ENCODE measurements at places on chromosomes 4 and X.

DNA sequence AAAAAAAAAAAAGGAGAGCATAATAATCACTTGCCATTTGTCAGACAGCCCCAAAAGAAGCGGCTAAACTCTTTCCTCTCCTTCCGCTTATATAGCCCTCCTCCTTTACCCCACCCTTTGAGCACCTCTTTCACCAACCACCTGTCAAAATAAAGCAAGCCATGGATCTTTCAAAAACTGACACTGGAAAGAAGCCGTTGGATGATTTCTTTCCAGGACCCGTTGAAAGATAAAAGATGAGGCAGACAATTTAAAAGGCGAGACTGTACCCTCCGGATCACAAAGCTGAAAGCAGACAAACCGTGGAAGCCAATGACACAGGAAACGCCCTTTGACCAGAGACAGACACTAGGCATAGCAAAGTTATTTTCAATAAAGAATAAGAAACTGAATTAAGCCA lies 22.6 kb downstream of the GPC4 start:
- DNase-seq, result no peak

- no peak for DNase-seq
Observed at GRCh38 chr4:175253184-175253902, 335.2 kb downstream of the ADAM29 start.

GRCh38 chr4:139163806-139164206 lies 13.2 kb downstream of the ELF2 start:
- DNase-seq, result no peak

GRCh38 chr4:39044956-39045826 lies 13.0 kb upstream of the TMEM156 start:
- no peak for DNase-seq

DNA sequence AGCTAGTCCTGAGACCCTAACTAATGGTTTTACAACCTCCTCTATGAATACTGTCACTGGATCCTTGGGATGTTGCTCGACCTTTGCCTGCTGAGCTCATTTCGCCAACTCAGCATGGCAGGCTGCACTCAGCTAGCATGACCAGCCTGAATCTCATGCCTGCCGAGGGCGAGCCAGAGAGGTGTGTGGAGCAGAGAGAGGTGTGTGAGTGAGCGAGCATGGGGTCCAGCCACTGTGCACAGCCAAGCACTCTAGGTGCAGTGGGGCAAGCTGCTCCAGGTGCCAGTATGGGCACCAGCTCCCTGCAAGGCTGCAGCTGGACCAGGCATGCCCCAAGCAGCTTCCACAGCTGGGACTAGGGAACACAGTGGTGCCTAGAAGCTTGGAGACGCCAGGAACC lies 410.9 kb downstream of the PCDH10 start:
- DNase-seq, result no peak

DNA sequence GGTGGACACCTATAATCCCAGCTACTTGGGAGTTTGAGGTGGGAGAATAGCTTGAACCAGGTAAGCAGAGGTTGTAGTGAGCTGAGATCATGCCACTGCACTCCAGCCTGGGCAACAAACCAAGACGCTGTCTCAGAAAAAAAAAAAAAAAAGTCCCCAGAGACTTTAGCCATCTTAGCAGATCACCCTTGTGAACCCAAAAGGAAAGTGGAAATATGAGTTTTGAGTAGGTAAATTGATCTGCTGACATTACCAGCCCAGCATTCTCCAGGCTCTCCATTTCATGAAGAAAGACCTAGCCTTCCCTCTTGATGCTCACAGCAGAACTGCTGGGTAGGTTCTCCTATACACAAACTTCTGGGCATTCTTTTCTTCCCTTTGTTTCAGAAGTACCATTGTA lies 24.5 kb upstream of the HNRNPD start:
- no peak for DNase-seq

- DNase-seq, result no peak
Observed at GRCh38 chr4:98232202-98232601, 29.0 kb upstream of the RAP1GDS1 start.

DNA sequence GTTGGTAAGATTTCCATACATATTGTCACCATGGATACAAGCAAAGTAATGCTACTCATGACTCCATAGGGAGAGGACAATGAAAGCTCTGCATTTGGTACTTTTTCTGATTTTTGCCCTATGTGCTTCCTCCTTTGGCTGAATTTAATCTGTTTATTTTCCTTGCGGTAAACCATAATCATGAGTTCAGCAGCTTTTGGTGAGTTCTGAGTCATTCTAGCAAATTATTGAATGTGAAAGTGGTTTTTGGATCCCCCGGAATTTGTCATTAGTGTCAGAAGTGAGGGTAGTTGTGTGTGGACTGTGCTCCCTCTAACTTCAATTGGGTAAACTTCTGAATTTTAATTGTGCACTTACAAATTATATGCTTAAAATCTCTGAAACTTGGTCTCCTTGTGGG lies 170.3 kb downstream of the MOSPD2 start:
- DNase-seq, result no peak

DNA sequence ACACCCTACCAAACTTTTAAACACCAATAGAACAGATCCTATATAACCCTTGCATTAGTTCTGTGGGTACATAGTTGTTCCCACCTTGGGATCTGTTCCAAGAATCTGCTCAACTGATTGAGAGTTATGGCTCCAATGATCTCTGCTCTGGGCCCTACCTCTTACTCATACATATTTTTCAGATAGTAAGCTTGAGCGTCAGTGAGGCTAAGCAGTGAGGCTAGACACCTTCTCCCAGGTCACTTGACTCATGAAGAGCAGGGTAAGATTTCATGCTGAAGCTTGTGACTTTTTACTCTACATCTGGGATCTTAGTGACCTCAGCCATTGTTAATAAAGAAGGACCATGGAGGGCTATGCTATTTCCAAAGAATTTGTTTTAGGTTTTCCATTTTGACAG lies 23.1 kb upstream of the TNIP3 start:
- no peak for DNase-seq

- no peak for DNase-seq
Observed at GRCh38 chr4:167939863-167940616, 152.3 kb upstream of the ANXA10 start.

- no peak for DNase-seq
Observed at GRCh38 chr4:120071192-120071795, 4.6 kb upstream of the MAD2L1 start.

- DNase-seq, result no peak
Observed at GRCh38 chrX:1134976-1135375, 77.5 kb downstream of the CRLF2 start.

DNA sequence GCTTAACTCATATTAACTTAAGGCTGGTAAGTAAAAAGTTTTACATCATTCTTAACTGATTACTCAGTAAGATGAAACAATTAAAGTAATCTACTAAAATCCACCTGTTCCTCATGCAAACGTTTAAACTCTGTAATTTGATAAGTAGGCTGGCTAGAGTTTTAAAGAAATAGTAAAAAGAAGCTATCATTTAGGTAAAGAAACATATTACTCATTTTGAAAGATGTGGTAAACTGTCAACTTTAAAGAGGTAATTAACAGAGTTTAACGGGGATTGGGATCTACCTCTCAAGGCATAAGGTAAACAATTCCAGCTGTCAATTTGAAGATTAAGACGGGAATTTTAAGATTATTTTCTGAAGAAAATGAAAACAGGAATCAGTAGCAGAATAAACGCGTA lies 9.8 kb downstream of the GNPDA2 start:
- no peak for DNase-seq

DNA sequence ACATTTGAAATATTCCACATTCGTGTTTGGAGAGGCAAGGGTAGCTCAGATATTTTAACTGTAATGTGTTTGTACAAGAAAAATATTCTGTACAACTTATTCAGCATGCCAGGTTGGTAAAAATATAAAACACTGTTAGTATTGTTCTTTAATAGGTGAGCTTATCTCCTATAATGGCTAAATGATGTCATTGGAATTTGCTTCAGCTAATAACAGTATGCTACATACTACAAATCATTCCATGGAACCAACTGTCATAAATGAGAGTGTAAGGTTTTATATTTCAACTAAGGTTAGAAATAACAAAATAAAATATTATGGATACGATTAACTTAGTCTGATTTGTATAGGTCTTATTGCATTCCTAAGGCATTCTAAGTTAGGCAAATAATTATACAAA lies 206.6 kb downstream of the ADGRL3 start:
- no peak for DNase-seq

GRCh38 chr4:80140194-80140593 lies 57.1 kb upstream of the PRDM8 start:
- DNase-seq, result no peak

- no peak for DNase-seq
Observed at GRCh38 chrX:675955-676295, 45.3 kb downstream of the SHOX start.

DNA sequence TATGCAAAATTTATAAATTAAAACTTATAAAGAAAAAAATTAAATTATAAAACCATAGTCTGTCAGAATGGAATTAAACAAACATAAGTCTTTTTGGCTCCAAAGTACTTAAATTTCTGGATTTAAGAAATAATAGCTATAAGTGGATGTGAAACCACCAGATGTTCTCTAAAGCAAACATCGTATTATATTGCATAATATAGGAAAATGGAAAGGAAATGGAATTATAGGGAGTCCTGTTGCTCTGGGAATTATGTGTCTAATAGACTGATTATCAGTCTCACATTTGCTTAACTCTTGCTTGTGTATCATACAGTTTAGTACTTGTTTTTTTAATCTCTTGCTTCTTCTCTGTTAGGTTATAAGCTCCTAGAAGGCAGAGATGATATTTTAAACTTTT lies 819.2 kb downstream of the RAPGEF2 start:
- no peak for DNase-seq

DNA sequence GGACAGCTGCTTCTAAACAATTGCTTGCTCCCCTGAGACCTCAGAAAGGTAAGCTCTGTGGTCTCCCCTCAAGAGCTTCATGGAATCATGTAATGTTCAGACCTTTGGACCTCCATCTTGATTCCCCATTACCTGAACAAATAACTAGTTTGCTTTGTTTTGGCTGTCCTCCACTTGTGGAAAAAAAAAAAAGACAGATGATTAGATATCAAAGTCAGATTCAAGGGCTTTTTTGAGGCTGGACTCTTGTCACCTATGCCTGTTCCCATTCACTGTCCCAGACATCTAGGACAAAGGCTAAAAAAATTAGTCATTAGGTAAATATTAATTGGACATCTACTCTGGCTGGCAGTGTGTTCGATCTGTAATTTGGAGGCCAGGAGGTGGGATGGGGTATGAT lies 13.3 kb downstream of the TMEM255A start:
- DNase-seq, result no peak

DNA sequence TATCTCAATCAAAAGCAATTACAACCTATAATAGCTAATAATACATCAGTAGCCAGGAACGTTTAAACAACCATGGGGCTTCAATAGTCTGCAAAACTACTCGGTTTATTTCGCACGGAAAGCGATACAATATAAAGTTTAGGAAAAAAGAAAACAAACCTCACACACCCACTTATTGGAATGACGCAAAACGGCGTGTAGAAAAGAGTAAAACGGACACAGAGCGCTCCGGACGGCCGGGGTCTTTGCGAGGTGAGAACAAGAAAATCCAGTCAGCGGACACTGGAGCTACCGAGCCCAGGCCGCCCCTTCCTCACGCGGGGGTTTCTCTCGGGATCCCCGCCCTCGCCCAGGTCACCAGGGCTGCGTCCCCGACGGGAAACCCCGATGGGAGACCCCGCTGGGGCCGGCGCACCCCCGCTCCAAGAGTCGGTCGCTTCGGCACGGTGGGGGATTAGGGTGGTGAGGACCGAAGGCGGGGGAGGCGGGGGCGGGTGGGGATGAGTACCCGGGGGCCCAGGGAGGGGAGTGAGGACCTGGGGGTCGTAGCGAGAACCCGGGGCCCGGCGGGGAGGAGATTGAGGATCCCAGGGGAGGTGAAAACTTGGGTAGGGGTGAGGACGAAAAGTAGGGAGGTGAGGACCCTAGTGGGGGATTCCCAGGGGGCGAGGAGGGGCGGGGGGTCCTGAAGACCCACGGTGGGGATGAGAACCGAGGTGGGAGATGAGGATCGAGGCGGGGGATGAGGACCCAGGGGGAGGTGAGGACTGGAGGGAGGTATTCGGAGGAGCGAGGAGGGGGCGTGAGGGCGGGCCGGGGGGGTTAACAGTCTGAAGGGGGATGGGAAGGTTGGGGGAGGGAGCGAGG lies 737 bp downstream of the NELFA start:
- no peak for DNase-seq

- no peak for DNase-seq
Observed at GRCh38 chr4:152620218-152620617, 59.6 kb downstream of the TMEM154 start.

DNA sequence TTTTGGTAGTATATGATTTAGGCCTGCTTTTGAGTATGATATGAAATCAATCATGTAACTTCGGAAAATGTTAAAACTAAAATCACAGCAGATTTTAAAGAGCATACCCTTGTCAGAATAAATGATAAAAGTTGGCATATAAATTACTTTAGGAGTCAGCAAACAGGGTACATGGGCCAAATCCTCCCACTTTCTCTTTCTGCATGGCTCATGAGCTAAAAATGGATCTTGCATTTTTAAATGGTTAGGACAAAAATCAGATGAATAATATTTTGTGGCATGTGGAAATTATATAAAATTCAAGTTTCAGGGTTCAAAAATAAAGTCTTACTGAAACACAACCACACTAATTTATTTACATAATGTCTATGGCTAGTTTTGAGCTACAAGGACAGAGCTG lies 214.9 kb downstream of the GASK1B start:
- no peak for DNase-seq

DNA sequence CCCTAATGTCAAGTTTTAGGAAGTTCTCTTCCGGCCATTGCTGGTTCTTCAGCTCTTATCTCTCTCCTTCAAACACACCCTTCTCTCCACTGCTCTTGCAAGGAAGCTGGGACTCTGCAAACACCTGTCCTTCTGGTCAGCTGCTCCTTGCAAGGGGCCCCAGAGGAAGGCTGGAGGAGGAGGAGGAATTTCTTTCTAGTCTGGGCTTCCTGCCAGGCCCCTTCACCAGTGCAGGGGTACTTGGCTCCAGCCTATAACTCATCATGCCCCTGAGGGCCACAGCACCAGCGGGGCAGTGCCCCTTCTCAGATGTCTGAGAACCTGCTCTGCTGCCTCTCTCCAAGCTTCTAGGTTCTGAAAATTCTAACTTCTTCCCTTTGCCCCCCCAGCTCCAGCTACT lies 46.7 kb downstream of the REELD1 start:
- DNase-seq, result no peak

DNA sequence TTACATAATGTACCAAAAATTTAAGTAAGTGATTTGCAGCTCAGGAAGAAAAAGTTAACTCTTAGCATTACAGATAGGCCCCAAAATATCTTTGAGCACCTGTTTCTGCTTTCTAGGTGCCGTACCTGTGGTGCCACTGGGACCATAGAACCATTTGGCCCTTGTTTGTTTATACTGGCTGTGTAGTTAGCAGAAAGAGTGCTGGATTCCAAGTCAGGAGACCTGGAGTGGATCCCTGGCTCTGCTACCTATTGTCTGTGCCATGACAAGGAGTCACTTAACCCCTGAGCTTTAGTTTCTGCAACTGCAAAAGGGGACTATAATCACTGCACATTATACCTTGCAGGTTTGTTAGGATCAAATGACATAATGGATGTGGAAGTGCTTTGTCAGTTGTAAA lies 137.8 kb upstream of the GPR101 start:
- no peak for DNase-seq
